Stimulated activated CD4-positive, alpha-beta T cell treated with anti-CD3 and anti-CD28 coated beads, Interleukin-1b, Interleukin-23, amount 100 ng/mL, for 1 hour (primary cell): ENCODE measurements at places on chromosomes 3 and 15.

DNA sequence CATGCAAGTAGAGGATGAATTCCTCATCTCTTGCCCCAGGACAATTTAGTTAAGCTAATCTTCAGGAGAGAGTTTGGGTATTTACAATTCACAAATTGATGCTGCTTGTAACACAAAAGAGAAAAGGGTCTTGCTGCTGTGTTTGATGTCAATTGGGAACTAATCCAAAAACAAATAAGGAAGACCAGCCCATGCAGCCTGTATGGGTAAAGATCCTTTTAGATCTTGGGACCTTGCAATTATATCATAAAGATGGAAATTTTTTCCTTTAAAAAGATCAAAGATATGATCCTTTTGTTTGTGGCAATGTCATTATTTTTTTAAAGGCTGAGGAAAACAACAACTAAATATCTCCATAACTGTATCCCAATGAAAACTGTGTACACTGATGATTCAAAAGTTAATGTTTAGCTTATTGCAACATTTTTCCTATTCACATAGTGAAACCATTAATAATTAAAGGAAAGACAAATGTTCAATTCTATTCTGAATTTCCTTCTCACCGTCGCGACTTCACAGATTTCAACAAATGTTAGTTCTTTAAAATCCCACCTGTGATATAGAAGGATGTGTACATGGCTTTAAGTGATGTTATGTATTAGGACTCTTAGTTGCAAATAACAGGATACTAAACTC lies 40.2 kb downstream of the TMEM212 start:
- no peak for DNase-seq

DNA sequence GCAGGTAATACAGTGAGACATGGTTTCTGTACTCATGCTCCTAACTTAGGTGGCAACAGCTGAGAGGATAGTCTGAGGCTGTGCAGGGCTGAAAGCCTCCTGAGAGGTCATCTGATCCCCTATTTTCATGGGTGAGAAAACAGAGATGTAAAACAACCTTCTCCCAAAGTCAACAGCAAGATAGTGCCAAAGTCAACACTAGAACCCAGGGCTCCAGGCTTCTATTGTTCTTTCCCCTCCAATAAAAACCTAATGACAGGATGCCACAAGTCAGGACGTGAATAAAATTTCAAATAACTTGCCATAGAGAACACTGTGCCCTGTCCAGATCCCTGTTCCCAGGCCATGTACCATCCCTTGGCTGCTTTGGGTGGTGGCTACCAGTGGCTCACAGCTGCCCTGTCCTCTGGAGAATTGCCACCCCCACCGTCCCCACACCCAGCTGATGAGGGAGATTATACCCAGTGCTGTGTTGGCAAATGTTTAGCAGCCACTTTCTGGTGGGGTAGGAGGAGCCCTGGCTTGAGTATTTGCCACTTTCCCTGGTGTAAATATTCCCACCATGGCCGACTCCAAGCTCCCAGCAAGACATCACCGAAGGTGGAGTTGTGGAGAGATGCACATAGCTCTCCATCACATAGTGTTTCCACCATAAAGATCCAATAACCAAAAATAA lies 54.8 kb downstream of the SRGAP3 start:
- DNase-seq: no peak

- no peak for DNase-seq
These were observed 18.1 kb downstream of the HEMK1 start for GRCh38 chr3:50587373-50587772.

DNA sequence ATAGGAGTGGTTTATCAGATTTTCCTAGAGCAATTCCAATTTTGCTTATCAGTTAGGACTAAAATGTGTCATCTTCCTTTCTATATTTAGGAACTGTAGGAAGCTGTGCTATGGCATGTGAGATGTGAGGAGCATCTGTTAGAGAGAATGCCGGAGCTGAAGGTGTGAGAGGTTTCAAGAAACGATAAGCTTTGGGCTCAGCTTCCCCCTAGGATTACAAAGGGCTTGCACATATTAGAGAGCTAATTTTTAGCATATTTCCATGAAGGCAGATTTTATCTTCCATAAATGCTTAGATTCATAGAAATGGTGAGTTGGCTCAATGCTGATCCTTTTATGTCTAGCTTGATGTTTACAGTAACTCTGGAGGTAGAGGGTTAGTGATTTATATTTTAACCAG lies 120.2 kb downstream of the CNTN4 start:
- DNase-seq: no peak

- no peak for DNase-seq
These were observed 39.8 kb downstream of the HCN4 start for GRCh38 chr15:73328981-73329380.

- DNase-seq: no peak
These were observed 378.3 kb upstream of the RGMA start for GRCh38 chr15:93467337-93467736.

DNA sequence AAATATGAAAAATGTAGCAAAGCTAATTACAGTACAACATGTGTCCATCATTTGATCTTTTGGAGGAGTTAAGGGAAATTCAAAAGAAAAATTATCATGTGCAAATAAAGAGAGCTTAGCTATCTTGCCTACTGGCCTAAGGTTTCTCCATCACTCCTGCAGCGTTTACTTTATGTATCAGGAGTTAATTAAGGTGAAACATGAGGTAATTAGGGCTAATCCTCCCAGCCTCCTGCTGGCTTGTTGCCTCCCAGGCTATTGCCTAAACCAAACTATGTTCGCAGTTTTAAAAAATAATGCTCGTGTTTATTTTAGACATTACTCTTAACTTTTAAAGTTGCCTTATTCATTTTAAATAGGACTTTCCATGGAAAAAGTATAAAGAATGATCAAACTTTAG lies 367.5 kb downstream of the ROBO2 start:
- no peak for DNase-seq

DNA sequence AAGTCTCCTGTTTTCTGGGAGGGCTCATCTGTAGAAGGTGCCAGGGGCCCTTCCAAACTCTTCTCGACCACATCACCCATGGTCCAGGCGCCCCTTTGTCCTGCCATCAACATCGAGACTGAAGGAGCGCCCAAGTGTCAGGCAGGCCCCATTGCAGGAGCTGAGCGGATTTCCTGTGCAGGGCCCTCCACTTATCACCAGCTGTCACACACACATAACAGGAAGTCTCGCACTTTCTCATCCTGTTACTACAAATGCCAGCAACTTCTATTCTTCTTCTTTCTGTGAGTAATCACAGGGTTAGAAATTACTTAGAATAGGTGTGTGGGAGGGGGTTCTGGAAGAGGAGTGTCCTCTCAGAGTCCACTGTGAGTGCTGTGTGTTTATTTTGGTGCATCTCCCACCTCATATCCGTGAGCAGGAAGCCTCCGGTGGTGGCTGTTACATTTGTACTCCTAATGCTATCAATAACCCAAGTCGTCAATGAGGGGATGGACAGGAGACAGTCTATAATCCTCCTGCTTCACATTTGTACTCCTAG lies at the start of gene KLHL6:
TSS of gene KLHL6 (minus strand) at position 166 of the 541 bp plus-strand sequence. CDS start at position 113, 53 bp downstream.
- DNase-seq: peak; percentile 46

GRCh38 chr3:140610544-140610943 lies 67.3 kb upstream of the TRIM42 start:
- no peak for DNase-seq

GRCh38 chr15:40010686-40011085 lies 28.3 kb downstream of the SRP14 start:
- no peak for DNase-seq

DNA sequence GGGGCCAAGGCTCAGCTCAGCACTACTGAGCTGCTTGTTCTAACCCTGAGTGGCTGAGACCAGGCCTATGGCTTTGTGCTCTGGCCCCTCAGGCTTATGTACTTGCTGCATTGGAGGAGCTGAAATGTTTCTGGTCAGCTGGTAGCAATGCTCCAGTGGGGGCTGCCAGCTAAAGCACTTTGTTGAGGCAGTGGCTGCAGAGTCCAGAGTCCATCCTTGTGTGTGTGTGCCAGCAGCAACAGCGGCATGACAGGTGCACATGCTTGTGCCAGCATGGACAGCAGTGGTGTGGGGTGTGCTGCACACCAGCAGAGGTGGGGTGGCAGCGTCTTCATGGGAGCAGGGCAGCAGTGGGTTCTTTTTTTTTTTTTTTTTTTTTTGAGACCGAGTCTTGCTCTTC lies 169.1 kb downstream of the VPS8 start:
- DNase-seq: no peak

DNA sequence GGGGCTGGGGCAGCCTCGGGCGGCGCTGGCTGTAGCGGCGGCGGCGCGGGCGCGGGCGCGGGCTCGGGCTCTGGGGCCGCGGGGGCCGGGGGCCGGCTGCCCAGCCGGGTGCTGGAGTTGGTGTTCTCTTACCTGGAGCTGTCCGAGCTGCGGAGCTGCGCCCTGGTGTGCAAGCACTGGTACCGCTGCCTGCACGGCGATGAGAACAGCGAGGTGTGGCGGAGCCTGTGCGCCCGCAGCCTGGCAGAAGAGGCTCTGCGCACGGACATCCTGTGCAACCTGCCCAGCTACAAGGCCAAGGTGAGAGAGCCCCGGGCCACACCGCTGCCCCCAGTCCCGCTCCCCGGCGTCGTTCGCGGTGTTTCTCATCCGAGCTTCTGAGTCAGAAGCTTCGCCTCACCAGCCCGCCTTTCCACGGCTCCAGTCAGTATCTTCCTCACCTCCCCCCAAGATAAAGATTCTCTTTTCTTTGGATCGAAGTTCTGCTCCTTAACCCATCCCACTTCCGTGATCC lies 600 bp downstream of the FBXO45 start:
- DNase-seq: peak; percentile 12

DNA sequence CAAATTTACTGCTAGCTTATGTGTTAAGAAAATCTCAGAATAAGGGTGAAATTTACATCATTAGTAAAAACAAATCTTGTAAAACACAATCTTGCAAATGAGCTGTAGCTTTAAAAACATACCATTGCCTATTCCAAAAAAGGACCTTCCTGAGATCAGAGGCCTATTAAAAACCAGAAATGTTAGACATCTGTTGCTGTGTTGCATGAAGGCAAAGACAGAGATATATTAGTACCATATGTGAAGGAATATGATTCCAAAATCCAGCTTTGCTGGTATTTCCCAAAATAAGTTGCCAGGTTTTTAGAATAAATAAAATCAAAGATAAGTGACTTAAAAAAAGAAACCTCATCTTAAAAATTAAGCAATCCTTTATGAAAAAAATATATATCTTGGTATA lies 504.1 kb upstream of the CDIN1 start:
- DNase-seq: no peak
